Activated CD4-positive, alpha-beta memory T cell treated with anti-CD3 and anti-CD28 coated beads for 36 hours (primary cell): ENCODE measurements at places on chromosomes 1 and 21.

- no peak for DNase-seq
Observed at GRCh38 chr21:32712641-32713040, 15.2 kb downstream of the SYNJ1 start.

- no peak for DNase-seq
Observed at GRCh38 chr1:74995821-74996220, 138.4 kb upstream of the LHX8 start.

- no peak for DNase-seq
Observed at GRCh38 chr1:168947041-168947440, 159.4 kb upstream of the ATP1B1 start.

DNA sequence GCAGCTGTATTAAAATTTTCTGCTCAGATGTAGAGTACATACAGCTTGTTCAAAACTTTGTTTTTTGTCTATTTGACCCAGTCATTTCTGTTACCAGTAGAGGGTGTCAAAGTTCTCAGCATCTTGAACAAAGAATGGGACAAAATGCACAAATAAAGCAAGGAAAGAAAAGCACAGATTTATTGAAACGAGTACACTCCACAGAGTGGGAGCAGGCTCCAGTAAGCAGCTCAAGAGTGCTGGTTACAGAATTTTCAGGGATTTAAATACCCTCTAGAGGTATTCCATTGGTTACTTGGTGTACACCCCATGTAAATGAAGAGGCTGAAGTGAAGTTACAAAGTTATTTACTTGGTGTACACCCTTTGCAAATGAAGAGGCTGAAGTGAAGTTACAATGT is 8.9 kb upstream of the PRMT6 start:
- DNase-seq: no peak

DNA sequence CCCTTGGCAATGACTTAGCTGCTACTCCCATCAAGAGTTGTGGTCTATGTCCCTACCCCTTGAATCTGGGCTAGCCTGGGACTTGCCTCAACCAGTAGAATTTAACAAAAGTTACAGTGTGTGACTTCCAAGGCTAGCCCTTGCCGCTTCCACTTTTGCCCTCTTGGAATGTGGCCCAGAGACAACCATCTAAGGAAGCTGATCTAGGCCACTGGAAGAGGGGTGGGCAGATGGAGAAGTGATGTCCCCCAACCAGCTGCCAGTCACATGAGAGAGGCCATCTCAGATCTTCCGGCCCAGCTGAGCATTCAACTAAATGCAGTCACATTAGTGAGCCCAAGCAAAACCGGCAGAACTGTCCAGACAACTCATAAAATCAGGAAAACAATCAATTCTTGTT is 115.1 kb downstream of the TOMM20 start:
- DNase-seq: no peak

- DNase-seq: no peak
Observed at GRCh38 chr1:232472485-232473041, 157.4 kb downstream of the SIPA1L2 start.

DNA sequence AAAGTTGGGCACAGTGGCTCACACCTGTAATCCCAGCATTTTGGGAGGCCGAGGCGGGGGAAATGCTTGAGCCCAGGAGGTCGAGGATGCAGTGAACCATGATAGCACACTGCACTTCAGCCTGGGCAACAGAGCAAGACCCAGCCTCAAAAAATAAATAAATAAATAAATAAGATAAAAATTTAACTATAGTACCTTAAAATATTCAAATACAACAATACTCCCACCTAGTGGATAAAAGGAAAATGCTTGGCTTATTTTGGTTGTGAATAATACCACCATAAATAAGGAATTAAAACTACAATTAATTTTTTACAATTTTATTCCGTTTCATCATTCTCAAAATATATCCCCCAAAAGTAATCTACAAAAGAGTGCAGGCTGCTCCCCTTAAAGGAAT is 8.1 kb downstream of the PSMG1 start:
- DNase-seq: no peak

- DNase-seq: peak; percentile 17
Observed at GRCh38 chr1:209704584-209704983, at the start of gene HSD11B1. Gene HSD11B1 (plus strand): TSS chr1:209704846. CDS start chr1:209704943, 97 bp downstream.

GRCh38 chr1:198141668-198142351 is 15.0 kb upstream of the NEK7 start:
- DNase-seq: no peak

DNA sequence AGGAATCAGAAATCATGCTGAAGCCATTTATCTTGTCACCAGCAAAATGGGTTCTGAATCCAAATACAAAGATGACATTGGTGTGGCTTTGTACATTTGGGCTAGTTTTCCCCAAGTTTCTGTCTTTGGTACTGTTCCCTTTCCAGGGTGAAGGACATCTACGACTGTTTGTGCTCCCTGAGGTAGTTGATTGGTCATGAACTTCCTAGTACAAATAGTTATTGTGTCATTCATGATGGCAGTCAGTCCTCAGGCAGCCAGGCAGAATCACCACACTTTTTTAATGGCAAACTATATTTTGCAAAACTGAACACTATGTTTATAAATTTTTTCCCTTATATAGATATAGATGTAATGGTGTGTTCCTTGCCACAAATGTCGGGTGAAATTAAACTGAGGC is 46.0 kb downstream of the CEP350 start:
- no peak for DNase-seq

- no peak for DNase-seq
Observed at GRCh38 chr1:66542811-66543767, 9.1 kb downstream of the SGIP1 start.

GRCh38 chr1:163877016-163877415 is 555.3 kb downstream of the NUF2 start:
- no peak for DNase-seq

- DNase-seq: peak; percentile 46
Observed at GRCh38 chr1:39509360-39510009, 18.0 kb downstream of the BMP8A start.

DNA sequence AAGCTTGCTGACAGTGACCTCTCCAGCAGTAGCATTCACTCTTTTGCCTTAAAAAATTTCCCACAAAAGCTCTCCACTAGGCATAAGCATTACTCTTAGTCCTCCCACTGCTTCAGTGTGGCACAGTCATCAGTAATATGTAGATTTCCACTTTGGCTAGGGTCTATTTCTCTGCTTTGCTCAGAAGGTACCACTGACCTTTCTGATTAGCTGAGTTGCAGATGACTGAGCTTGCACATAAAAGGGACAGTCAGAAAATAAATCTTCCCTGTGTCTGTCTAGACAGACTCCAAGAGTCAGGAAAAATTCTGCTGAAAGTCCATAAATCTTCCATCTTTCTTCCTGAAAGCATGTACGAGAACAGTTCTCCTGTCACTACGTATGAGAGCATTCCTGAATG is 56.6 kb upstream of the APP start:
- DNase-seq: no peak

- no peak for DNase-seq
Observed at GRCh38 chr1:114454539-114454938, 56.5 kb downstream of the TRIM33 start.

GRCh38 chr1:154481053-154481452 is 21.0 kb upstream of the TDRD10 start:
- DNase-seq: no peak

DNA sequence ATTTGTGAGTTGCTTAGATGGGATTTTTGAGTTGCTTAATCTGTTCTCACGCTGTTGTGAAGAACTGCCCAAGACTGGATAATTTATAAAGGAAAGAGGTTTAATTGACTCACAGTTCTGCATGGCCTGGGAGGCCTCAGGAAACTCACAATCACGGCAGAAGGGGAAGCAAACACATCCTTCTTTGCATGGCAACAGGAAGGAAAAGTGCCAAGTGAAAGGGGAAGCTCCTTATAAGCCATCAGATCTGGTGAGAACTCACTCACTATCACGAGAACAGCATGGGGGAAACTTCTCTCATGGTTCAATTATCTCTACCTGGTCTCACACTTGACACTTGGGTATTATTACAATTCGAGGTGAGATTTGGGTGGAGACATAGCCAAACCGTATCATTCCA is 10.3 kb downstream of the CLIC6 start:
- DNase-seq: no peak

GRCh38 chr1:100246738-100247137 is 2.9 kb downstream of the DBT start:
- no peak for DNase-seq

GRCh38 chr1:38005195-38006007 is at the start of gene FHL3:
Gene FHL3 (minus strand): TSS chr1:38005514. CDS start chr1:37999412, 6,102 bp downstream.
- DNase-seq: peak; percentile 60

DNA sequence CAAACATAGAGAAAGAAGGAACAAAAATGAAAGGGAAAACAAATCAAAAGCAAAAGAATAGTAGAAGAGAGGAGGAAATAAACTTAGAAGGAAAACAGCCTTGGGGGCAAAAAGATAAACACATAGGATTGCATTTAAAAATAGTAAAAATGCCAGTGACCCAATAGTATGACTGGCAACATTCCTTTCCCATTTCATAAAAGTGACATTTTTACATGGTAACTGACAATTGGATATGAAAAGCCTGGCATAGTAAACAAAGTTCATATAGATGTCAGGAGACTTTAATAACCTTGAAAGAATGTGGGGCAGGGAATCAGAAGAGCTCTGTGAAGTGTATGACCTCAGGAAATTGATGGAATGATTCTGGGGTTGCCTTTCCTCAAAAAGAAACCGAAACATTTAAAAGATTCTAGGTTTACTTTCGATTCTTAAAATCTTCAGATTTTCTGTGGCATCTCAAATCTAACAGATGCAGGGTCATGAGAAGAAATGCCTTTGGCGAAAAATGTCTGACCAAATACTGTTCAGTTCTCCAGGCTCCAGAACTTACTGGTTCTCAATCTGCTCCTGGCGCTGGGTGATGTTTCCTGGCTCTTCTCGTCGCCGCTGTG is 33.7 kb downstream of the SPTA1 start:
- DNase-seq: no peak

GRCh38 chr1:30008372-30008997 is 714.9 kb downstream of the MATN1 start:
- no peak for DNase-seq

- DNase-seq: no peak
Observed at GRCh38 chr1:44503625-44504024, 98.6 kb downstream of the RNF220 start.

- DNase-seq: no peak
Observed at GRCh38 chr21:41367301-41367944, 5.6 kb downstream of the MX2 start.

DNA sequence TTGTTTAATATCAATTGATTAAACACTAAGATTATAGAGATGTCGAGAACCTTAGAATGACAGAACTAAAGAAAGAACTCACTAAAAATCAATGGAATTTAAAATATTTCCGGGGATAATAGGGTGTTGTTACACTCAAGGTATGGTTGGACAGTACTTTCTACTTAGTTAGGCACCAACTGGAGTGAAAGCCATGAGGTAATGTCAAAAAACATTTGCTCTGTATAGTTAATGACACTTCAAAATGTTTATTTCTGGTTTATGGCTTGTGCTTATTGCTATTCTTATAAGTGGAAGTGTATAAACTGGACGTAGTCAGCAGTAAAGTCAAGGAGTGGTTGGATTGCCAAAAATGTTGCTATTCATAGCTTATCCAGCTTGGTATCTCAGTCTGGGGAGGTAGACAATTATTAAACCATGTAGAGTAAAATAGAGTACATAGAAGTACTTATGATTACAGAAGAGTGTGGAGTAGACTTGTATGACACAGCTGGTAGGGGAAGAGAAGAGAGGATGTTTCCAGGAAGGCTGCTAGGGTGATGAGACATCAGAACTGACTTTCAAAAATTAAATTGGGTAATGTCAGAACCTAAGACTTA is 56.5 kb upstream of the BMP8A start:
- DNase-seq: no peak

GRCh38 chr1:43499898-43500297 is 30.8 kb upstream of the PTPRF start:
- DNase-seq: no peak

DNA sequence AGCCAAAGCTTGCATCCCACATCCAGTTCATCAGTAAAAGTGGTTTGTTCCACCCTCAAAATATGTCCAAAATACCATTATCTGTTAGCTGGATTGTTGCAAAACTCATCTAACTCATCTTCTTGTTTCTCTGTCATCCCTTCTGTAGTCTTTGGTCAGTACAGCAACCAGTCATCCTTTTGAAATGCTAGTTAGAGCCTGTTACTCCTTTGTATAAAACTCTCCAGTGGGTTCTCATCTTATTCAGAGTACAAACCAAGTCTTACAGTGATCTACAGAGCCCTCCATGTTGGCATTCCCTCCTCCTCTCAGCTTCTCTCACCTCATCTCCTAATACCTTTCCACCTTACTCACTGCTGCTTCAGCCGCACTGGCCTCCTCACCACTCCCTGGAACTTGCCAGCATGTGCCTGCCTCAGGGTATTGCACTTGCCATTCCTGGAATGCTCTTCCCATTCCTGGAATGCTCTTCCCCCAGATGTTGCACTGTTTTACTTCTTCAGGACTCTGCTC is 70.6 kb downstream of the LAMC1 start:
- DNase-seq: no peak

- no peak for DNase-seq
Observed at GRCh38 chr1:7408771-7409150, 362.3 kb upstream of the VAMP3 start.

- DNase-seq: no peak
Observed at GRCh38 chr1:55018395-55018794, 19.7 kb downstream of the BSND start.

DNA sequence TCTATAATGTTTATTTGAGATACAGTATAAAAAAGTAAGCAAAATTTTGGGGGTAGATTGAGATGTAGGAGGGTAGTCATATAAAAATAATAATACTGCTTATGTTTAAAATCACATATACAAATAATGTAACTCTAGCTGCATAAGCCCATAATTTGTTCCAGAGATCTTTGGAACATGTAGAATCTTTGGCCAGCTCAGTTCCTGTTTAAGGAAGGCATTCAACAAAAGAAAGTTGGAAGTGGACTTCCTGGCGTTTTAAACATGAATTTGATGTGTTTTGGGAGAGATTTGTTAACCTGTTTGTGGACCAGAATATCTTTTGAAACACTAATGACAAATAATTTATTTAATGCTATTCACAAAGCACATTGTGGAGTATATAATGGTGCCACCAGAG is 27.7 kb downstream of the GIPC2 start:
- no peak for DNase-seq

- no peak for DNase-seq
Observed at GRCh38 chr1:48414264-48414663, 57.7 kb downstream of the SPATA6 start.

DNA sequence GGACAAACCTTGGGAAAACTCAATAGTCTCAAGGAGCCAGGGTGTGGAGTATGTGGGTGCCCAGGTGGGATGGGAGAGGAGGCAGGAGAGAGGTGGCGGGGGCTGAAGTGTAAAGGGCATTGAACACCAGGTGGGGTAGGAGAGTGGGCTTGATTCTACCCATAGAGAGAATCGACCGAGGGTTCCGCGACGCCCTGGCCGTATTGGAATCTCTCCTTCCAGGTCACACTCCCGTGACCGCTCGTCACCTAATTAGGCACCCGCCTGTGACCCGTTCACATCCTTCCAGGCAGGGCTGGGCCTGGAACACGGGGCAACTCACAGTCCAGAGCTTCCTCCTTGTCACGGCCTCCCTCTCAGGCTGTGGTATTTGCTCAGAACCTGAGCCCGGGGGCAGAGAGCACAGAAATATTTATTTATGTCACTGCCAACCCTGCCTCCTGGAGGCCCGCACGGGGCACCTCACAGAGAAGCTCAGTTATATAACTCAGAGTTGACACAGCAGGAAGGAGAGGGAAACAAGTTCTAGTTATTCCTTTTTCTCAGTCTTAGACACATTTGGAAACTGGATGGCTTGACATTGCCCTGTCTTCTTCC is 12.0 kb downstream of the NCMAP start:
- DNase-seq: no peak
